ENCODE measurements at places on chromosomes 11 and 22. TPM values are rescaled to one million over a fixed set of nuclear protein-coding genes. Genes with fewer than 3 reads are reported as not detected.

- no peak for DNase-seq
Observed at GRCh38 chr11:106482917-106483785, 405.7 kb downstream of the AASDHPPT start.

GRCh38 chr22:20581503-20582170 is 74.2 kb downstream of the MED15 start:
- no peak for DNase-seq

GRCh38 chr11:102581066-102581465 is 44.1 kb downstream of the MMP20 start:
- DNase-seq: no peak

Gene TUB
- 1.4 TPM for total RNA-seq

DNA sequence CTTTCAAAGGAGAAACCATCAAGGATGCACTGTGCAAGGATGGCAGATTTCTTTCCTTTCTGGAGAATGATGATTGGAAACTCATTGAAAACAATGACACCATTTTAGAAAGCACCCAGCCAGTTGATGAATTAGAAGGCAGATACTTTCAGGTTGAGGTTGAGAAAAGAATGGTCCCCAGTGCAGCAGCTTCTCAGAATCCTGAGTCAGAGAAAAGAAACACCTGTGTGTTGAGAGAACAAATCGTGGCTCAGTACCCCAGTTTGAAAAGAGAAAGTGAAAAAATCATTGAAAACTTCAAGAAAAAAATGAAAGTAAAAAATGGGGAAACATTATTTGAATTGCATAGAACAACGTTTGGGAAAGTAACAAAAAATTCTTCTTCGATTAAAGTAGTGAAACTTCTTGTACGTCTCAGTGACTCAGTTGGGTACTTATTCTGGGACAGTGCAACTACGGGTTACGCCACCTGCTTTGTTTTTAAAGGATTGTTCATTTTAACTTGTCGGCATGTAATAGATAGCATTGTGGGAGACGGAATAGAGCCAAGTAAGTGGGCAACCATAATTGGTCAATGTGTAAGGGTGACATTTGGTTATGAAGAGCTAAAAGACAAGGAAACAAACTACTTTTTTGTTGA is 9.8 kb downstream of the FAM111A start:
- DNase-seq: no peak

DNA sequence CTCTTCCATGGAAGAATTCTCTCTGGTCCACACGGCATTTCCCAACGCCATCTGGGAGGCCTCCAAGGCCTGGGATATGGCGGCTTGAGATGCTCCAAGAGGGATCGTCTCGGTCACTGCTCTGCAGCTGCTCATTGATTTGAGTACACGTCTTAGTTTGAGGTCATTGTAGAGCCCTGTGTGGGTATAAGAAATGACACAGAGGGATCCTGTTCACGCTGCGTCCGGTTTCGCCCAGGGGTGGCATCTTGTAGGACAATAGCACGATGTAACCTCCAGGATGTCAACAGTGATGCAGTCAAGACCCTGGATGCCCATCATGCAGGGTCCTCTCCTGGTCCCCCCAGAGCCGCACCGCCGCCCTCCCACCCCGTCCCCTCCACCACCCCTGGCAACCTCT is 564.6 kb downstream of the BRD1 start:
- no peak for DNase-seq

Gene SCGB2A2
- not detected for total RNA-seq

DNA sequence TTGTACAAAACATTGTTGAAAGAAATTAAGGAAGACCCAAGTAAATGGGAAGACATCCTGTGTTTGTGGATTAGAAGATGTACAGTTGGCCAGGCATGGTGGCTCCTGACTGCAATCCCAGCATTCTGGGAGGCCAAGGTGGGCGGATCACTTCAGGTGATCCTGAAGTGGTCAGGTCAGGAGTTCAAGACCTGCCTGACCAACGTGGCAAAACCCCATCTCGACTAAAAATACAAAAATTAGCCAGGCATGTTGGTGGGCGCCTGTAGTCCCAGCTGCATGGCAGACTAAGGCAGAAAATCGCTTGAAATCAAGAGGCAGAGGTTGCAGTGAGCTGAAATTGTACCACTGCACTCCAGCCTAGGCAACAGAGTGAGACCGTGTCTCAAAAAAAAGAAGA is 62.0 kb upstream of the SEPTIN5 start:
- no peak for DNase-seq

DNA sequence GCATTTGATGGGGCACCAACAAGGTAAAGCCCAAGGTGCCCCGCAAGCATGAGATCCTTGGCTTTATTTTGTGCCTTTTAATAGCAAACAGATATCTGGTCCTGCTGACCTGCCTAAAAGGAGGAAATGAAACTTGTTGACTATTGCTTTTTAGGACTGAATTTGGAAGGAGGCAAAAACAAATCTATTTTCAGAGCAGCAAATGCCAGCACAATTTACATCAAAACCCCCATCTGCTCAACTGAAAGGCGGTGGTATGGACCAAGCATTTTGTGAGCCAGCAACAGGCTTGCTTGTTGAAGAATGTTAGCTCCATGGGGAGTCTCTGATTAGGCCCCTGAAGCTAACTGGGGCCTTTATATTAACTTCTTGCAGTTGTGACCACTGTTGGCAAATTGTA is 192.6 kb upstream of the E2F8 start:
- no peak for DNase-seq

DNA sequence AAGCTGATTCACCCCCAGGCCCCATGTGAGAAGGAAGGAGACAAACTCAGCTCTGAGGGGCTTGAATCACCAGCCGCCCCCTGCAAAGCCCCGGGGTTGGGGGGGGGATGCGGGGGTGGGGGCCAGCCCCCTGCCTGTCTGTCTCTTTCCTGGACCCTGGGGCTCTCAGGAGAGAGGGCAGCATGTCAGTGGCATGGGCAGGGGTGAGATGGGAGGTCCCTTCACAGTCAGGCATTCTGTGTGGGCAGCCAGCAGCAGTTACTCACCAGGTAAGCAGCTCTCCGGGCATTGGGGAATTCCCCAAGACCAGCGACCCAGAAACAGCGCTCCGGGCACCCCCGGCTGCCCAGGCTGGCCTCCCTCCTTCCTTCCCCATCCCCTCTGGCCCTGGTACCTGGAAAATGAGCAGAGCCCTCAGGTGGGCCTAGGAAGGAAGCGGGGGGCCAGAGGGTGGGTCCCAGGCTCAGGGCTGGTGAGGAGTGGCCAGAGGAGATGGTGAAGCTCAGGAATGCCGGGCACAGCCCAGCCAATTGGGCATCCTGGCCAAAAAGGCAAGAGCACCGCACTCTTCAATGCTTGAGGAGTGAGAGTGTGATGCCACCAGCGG is 4.2 kb upstream of the LIF start:
- DNase-seq: no peak

- DNase-seq: no peak
Observed at GRCh38 chr11:64385945-64386704, 27.2 kb downstream of the RPS6KA4 start.

- no peak for DNase-seq
Observed at GRCh38 chr11:65069217-65069616, 10.9 kb upstream of the NAALADL1 start.

- no peak for DNase-seq
Observed at GRCh38 chr11:15875393-15875792, 481.0 kb downstream of the SOX6 start.

GRCh38 chr11:441418-442274 is at the start of gene ANO9:
TSS of gene ANO9 (minus strand) at chr11:442011. CDS start at chr11:441926, 85 bp downstream.
- peak; percentile 37 for DNase-seq

Gene JHY
- total RNA-seq: 0.39 TPM

- no peak for DNase-seq
Observed at GRCh38 chr11:36775130-36775529, 177.1 kb upstream of the RAG2 start.

Gene OR5A1
- total RNA-seq: not detected

- no peak for DNase-seq
Observed at GRCh38 chr11:130617001-130617400, 168.6 kb downstream of the ADAMTS15 start.

Gene GAB4
- not detected for total RNA-seq

All from dermis microvascular lymphatic vessel endothelial cell (primary cell).